ENCODE measurements at places on chromosomes 5 and 9.

DNA sequence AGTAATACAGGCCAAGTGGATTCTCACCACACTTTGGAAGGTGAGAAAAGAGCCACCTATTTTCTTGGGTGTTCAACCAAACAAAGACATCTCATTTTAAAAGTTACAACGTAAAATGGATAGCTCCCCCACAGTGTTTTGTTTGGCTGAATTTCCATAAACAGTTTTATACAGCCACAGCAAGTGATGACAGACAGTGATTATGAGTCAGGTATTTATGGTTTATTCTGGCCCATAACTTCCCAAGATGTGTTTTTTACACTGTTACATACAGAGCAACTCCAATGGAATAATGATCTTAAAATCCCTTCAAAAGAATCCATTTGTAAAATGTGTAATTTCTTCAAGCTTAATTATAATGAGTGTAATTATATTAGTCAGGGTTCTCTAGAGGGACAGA is 421.3 kb downstream of the TLE1 start:
- no peak for DNase-seq

DNA sequence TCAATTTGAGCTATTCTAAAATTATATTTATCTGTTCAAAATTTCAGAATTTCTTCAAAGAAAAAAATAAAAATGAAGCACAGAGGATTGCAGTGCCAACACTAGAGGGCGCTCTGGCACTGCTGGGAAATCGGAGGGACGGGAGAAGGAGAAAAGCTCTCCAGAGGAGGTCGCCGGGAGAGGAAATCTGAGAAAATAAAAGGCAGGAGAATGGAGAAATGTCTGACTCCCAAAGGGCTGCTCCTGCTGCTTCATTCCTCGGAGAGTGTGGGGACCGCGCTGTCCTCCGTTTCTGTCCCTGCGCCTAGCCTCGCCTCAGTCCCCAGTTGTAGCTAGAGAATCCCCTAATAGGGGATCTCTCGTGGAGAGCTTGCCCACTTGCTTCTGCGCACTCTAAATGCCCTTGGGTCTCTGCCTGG is 40.0 kb upstream of the ARSB start:
- peak; percentile 44 for DNase-seq

DNA sequence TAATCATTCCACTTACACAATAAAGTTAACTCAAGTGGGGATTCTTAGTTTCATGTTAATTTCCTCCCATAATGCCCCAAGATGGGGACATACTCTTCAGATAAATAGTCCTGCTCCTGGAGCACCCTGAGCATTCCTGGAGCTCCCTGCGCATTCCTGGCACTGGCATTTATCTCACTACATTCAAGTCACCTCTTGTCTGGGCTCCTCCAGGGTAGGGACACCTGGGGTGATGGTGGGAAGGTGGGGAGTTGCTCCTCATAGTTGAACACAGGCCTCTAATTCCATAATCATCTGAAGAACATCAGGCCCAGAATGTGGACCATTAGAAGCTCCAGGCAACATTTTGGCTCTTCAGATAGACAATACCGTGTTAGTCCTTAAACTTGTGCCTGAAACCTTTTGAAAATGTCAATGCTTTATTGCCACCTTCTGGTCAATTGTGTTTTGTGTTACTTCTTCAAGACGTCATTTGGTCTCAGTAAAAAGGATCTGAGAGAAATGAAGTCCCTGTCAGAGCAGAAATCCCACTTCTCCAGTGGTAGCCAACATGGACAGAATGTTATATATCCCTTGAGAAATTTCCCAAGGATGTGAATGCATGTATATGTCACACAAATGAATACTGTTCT is 14.2 kb upstream of the AGGF1 start:
- DNase-seq, result peak; percentile 49

- no peak for DNase-seq
Measured at GRCh38 chr5:16914108-16914435, 22.0 kb downstream of the MYO10 start.

DNA sequence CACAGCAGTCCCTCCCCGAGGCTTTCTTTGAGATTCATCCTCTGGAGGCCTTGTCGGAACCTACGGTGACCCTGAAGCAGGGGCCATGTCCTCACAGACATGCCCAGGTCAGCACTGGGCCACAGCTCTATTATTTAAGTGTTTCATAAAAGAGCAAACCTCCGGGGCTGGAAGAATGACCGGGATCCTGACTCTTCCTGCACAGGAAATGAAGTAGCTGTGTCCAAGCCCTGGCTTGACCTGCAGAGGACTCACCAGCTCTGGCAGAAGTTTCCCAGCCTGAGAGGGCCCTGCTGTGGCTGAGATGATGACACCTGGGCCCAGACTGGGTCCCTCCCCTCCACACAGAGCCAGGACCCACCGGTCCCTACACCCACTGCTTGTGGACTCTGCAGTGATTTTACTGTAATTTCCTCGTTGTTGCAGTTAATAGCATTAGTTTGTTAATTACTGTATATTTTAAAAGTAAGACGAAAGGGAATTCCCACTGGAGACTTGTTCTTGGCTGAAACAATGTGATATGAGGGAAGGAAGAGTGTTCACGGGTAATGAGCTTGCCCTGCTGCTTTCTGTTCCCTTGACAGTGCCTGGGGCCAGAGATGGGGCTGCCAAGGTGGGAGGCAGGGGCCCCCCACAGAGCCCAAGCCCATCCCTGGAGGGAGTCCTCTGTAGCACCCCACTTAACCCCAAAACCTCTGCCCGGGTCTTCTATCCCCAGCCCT is 72.2 kb downstream of the PCDH1 start:
- no peak for DNase-seq

GRCh38 chr9:78325343-78325742 is 28.4 kb downstream of the PSAT1 start:
- DNase-seq, result peak; percentile 46

- no peak for DNase-seq
Measured at GRCh38 chr5:161096581-161096980, 244.6 kb upstream of the ATP10B start.

DNA sequence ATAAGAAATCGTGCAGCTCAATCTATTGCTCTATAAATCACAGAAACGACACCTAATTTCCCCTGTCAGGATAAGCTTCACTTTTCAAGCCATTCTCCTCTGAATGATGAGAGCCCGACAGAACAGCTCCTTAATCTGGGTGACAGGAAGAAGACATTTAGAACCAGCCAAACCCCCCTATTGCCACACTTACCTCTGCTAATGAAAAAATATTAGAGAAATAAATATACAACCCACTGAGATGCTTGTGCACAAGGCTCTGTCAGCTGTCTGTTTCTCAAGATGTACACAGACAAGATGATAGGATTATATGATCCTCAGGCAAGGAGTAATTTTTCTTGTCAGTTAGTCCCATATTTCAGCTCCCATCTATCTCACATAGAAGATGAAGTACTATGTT is 57.5 kb upstream of the TRIM32 start:
- no peak for DNase-seq

DNA sequence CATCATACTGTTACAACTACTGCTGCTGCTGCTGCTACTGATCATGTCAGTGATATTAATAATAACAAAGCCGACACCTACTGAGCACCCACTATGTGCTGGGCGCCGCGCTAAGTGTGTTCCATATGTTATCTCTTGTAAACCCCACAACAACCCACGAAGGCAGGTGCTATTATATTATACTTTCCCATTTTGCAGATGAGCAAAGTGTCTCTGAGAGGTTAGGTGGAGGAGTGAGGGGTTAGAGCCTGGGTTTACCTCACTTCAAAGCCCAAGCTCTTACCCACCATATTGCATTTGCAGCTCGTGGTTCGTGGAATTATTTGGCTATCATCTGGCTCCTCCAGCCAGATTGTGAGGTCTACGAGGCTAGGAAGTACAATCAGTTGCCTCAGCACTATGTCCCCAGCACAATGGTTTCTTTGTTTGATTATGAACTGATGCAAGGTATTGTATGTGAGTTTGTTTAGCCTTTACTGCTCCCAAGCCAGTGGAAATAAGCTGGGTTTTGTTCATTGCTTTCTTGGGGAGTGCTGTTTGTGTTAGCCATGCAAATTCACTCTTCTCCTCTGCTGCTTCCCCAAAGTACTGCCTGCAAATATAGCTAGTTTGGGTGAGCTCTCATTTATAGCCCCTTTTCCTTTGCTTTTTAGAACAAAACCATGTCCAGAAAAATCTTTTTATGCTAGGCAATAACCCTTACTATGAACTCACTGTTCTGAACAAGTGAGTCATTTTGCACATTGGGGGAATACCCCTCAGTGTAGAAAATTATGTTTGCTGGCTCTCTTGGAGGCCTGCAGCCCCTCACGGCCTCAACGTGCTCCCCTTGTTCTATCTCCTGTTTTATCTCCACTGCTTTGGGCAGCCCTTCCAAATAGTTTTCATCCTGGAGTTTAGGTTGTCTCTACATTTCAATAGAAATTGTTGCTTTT is 47.9 kb downstream of the ALG2 start:
- peak; percentile 86 for DNase-seq

DNA sequence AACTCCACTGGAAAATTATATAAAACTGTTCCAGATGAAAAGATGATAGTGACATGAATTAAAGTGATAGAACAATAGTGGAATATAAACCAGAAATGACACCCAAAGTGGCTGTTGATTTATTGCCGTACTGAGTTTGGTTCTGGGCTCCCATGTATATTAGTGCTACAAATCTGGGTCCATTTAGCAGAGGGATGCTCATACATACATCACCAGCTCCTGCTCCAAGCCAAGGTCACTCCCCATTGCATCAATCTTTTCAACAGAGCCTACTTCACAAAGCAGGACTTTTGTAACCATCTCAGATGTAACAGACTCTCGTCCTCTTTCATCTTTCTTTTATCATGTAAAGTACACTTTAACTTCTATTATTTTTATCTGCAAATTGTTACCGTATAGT is 208.6 kb downstream of the GAPVD1 start:
- DNase-seq, result no peak

GRCh38 chr9:95979446-95979845 is 104.0 kb downstream of the ERCC6L2 start:
- DNase-seq, result peak; percentile 29

DNA sequence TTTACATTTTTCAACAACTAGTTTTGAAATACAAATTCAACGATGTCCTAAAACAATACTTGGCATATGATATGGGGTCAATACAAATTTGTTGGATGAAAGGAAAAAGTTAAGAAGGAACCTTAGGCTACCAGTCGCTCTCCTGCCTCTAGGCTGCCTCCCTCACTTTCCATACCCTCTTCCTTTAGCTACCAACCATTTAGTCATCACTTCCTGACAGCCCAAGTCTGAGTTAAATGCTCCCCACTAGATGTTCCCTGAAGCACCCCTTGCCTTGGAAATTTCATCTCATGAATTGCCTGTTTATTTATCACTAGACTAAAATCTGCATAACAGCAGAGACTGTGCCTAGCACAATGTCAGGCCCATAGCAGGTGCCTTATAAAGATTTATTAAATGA is 2.7 kb upstream of the LARS1 start:
- DNase-seq, result no peak

DNA sequence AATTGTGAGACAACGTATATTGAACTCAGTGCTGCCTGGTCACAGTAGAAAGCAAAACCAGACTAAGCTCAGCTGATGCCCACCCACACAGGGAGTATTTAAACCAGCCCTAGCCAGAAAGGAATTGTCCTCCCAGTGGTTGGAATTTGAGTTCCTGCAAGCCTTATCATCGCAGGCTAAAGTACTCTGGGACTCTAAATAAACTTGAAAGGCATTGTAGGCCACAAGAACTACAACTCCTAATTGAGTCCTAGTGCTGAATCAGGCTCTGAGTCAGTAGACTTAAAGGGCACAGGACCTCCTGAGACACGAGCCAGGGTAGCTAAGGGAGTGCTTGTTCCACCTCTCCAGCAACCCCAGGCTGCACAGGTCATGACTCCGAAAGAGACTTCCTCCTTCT is 171.4 kb downstream of the MCTP1 start:
- no peak for DNase-seq

DNA sequence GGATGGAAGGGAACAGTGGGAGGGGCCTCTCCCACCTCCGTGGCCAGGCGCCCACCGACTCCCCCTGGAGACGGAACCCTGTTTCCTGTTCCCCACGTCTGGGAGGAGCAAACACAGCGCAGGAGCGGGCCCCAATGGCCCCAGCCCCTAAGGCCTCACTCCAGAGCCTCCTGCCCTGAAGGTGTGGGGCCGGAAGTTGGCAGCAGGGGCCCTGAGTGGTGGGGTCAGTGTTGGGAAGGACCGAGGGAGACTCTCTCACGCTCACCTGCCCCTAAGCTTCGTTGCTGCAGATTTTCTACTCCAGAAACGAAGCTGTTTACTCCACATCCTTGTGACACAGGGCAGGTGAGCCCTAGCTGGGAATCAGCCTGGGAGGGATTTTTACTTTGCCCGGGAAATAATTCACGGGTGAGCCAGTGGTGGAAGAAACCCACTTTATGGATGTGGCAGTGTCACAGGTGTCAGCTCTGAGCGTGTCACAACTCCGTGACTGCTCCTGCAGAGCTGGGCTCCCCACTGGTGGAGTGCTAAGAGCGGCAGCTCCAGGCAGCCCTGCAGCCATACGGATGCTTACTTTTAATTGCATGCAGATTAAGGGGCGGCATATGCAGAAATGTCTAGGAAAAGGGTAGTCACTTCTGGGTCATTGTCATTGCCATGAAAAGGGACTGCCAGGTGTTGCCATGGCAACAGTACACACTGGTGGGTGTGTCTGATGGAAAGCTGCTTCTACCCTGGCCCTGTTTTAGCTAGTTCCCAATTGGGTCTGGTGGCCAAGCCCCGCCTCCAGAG is 77.5 kb upstream of the OLFM1 start:
- DNase-seq, result no peak

GRCh38 chr9:14542071-14542470 is 151.2 kb downstream of the ZDHHC21 start:
- DNase-seq, result no peak

GRCh38 chr9:101485924-101486692 is 47.5 kb upstream of the RNF20 start:
- DNase-seq, result no peak

GRCh38 chr5:128798871-128799270 is 166.4 kb upstream of the SLC27A6 start:
- DNase-seq, result no peak

- no peak for DNase-seq
Measured at GRCh38 chr9:84325347-84325973, 15.1 kb downstream of the SLC28A3 start.

- DNase-seq, result no peak
Measured at GRCh38 chr9:4734150-4734549, 6.9 kb downstream of the AK3 start.

DNA sequence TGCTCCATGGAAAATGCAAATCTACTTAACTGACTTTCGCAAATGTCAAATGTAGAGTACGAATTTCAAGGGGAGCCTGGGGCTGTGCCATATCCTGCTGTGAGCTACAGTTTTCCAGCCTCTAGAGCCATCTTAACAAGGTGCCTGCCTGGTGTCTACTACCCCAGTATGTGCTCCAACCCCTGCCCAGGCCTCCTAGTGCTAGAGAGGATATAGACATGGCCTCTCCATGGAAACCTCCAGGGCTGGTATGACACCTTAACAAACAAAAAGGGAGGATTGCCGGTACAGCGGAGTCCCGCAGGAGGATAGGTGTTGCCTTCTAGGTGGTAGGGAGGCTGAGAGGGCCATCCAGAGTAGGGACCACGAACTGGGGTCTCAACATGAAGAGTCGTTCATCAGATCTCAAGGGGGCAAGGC is 13.6 kb upstream of the IL3 start:
- DNase-seq, result no peak
